ENCODE measurements at places on chromosomes 12 and 14. TPM values are rescaled to one million over a fixed set of nuclear protein-coding genes. Genes with fewer than 3 reads are reported as not detected.

Gene EFS
- not detected for total RNA-seq

Gene FZD10
- total RNA-seq, result not detected

- no peak for DNase-seq
These were observed 10.4 kb downstream of the HOXC5 start for GRCh38 chr12:54042970-54043853.

DNA sequence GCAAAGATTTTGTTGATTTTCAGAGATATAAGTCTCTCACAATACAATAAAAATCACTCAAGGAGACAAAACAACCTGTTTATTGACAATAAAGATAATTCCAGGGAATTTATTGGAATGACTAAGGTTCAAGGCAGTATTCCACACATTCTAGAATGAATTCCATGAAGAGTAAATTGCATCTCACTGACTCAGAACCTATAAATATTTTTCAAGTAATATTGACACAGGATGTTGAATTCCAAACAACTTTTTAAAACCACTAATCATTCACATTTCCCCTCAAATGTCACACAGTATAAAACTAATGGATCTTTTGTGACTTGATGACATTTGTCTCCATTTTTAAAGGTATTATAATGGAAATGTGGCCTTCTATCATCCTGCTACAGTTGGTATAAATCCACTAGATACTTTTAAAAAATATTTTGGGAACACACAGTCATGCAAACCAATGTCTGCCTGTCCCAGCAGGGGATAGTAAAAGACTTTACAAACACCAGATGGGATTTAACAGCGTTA lies 42.1 kb upstream of the LGR5 start:
- no peak for DNase-seq

GRCh38 chr14:64692986-64693809 lies 11.0 kb upstream of the PLEKHG3 start:
- DNase-seq, result no peak

DNA sequence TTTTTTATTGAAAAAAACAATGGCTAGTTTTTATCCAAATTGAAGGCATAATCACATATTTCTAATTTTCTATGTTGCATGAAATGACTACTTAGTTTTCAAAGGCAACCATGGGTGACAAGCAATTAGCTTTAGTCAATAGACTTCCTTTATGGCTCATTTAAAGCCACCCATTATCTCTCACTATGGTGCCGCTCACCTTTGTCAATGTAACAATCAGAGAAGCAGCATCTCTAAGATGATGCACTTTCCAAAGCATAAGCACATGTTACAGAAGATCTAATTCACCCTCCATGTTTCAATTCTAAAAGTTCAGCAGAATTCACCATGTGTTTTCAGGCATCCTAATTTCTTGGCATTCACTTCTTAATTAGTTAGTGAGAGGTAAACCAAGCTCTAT lies 166.6 kb upstream of the RPL10L start:
- DNase-seq, result no peak

- no peak for DNase-seq
These were observed 10.3 kb upstream of the CD27 start for GRCh38 chr12:6434205-6435140.

DNA sequence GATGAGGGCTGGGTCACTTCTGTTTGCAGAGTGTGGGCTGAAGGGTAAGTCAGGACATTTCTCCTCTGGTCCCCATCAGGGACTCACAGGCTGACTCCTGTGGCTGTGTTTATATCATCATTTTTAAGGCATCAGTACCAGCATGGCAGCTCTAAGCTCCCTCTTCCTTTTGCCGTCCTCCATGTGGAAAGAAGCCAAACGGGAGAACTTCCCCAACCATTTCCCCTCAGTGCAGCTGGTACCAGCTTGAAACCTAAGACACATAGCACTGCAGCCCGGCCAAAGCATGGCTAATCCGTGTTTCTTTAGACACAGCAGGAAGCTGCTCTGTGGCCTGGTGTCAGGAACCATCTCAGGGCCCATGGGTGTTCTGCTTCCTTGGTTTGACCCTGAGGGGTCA lies 31.9 kb upstream of the ATP2A2 start:
- DNase-seq, result no peak

Gene ANAPC5
- total RNA-seq, result 133 TPM

Gene CRIP1
- 453 TPM for total RNA-seq

DNA sequence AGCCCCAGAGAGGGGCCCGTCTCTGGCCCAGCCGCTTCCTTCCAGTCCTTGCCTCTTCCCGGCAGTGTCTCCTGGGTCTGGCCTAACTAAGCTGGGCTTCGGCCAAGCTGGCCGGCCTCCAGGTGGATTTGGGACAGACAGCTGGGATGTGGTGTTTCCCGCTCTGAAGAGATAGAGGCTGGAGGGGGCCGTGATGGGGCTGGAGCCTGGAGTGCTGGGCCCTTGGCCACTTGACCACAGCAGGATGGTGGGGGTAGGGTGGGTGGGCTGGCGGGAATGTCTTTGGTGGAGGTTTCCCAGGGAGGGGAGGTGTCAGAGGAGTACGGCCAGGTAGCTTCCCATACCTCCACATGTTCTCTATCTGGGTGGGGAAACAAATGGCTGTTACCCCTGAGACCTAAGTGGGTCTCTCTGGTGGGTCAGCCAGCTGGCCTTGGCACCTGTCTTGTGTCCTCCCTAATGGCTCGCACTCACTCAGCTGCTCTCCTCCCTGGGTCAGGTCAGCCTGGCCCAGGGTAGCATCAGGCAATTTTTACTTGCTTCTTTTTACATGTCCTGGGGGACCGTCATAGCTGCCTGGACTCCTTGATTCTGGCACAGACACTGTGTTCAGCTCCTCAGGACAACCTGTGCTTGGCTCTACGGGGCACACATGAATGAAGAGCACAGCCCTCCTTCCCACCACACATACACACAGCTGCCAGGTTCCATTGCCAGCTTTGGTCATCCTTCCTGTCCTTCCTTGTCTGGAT lies 19.8 kb upstream of the PGF start:
- DNase-seq, result no peak

Gene TGFB3
- total RNA-seq, result 3.5 TPM

- DNase-seq, result no peak
These were observed 11.3 kb downstream of the VASH1 start for GRCh38 chr14:76772300-76773187.

- DNase-seq, result no peak
These were observed 54.4 kb downstream of the SETD3 start for GRCh38 chr14:99426265-99426664.

- no peak for DNase-seq
These were observed 290.3 kb downstream of the NAV3 start for GRCh38 chr12:78120866-78121560.

Gene KLRC2
- total RNA-seq, result 7.9 TPM

Gene KLHDC1
- total RNA-seq, result 5.6 TPM

- DNase-seq, result no peak
These were observed 42.9 kb downstream of the INSM2 start for GRCh38 chr14:35576856-35577255.

DNA sequence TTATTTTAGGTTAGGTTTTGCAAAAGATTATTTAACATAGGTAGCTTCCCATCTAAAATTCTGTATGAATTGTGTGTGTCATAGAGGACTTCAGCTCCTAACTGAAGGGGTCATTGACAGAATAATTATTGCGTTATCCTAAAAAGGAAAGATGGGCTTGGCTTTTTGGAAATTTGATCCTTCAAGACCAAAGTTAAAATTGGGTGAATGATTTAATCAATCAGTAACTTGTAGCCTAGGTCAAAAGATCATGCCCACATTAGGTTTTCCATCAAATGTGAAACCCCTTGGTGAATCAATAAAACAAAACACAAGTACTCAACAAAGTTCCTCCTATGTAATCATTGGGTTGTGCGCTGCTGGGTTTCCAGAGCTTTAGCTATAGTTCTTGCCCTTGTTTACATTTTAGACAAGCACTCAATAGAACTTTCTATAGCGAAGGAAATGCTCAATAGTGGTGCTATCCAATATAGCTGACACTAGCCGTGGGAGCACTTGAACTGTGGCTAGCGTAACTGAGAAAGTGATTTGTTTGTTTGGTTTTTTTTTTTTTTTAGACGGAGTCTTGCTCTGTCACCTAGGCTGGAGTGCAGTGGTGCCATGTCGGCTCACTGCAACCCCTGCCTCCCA lies 37.6 kb upstream of the ARHGAP5 start:
- DNase-seq, result no peak

Gene OR6J1
- total RNA-seq, result not detected

DNA sequence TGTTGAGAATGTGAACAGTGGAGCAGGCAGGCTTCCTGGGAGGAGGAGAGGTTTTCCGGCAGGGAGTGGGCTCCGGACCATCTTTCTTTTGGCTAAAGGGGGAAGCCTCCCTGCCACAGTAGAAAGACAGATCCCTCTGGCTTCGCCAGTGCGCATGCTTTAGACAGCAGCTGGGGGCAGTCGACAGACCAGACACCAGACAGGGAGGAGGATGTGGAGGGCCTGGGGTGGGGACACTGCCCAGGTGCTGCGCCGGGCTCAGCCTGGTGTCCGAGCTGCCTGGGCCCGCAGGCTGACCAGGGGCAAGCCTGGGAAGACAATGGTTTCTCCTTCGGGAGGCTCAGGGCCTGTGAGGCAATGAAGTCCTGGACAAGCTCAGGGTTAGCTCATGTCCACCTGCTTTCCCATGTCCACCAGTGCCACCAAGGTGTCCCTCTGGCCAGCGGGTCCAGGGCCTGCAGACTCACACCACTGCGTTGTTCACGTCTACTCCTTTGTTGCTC lies 67.3 kb downstream of the PRIMA1 start:
- DNase-seq, result no peak

Gene SPIC
- total RNA-seq, result not detected

Gene SCNN1A
- total RNA-seq, result 0.43 TPM

Data from activated naive CD8-positive, alpha-beta T cell treated with anti-CD3 and anti-CD28 coated beads, Interleukin-2, amount 10 ng/mL, durations not matched to agents 7 days and 5 days (primary cell).